ENCODE measurements at places on chromosomes 5 and 9. TPM values are rescaled to one million over a fixed set of nuclear protein-coding genes. Genes with fewer than 3 reads are reported as not detected.

Gene AOPEP
- 22.1 TPM for total RNA-seq

Gene C9orf152
- not detected for total RNA-seq

Gene MLLT3
- 25.2 TPM for total RNA-seq

Gene SERF1A
- 27.5 TPM for total RNA-seq

Gene CTSL
- total RNA-seq: 90.6 TPM

Gene PPP2CA
- total RNA-seq: 146 TPM

Gene ACOT12
- not detected for total RNA-seq

Gene ICE1
- total RNA-seq: 34.9 TPM

Gene CCDC69
- 1.2 TPM for total RNA-seq

Gene PCSK1
- 0.41 TPM for total RNA-seq

Gene FOXD4
- total RNA-seq: 0.49 TPM

Gene WHRN
- total RNA-seq: 4.1 TPM

Gene PTCD2
- total RNA-seq: 7.5 TPM

Gene CCDC192
- 0.26 TPM for total RNA-seq

Gene TXNDC8
- total RNA-seq: not detected

Gene PCDHA1
- total RNA-seq: 0.13 TPM

Gene RNF183
- not detected for total RNA-seq

Gene LEAP2
- 0.82 TPM for total RNA-seq

Gene TDRD7
- total RNA-seq: 17.5 TPM

Gene N4BP3
- total RNA-seq: 107 TPM

Gene MLANA
- total RNA-seq: not detected

Gene DNAJC25
- total RNA-seq: 3.9 TPM

Gene BNC2
- total RNA-seq: 20.1 TPM

Gene SPAAR
- 32.0 TPM for total RNA-seq

Gene FPGS
- 51.3 TPM for total RNA-seq

Gene FBP1
- total RNA-seq: not detected

Gene CER1
- 5.2 TPM for total RNA-seq

Gene MARCHF6
- 162 TPM for total RNA-seq
